ENCODE measurements at places on chromosomes 12 and 14. TPM values are rescaled to one million over a fixed set of nuclear protein-coding genes. Genes with fewer than 3 reads are reported as not detected.

The MMP17 gene
- 6.8 TPM for total RNA-seq

The ENDOU gene
- total RNA-seq = 16.4 TPM

The ASPG gene
- 0.82 TPM for total RNA-seq

The LMNTD1 gene
- not detected for total RNA-seq
